ENCODE measurements at places on chromosomes 4 and X. TPM values are rescaled to one million over a fixed set of nuclear protein-coding genes. Genes with fewer than 3 reads are reported as not detected.

The XK gene
- total RNA-seq, result 0.22 TPM

The IL1RAPL2 gene
- total RNA-seq, result not detected

The FMR1NB gene
- not detected for total RNA-seq

DNA sequence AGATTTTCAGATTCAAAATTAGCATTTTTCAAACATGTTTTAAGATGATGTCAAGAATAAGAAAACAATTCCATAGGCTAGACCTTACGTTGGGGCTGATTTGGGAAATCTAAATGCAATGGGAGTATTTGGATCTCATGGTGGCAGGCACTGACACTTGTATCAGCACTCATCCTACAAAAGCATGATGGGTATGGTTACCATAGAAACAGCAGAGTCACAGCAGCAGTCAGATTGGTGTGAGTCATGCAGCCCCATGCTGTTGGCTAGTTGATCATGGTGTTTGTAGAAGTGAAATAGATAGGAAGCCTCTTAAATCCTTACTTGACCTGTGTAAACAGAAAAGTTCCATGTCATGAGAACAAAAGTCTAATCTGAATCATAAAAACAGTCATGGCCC is 1637.3 kb upstream of the PABPC4L start:
- no peak for DNase-seq

GRCh38 chr4:76634220-76634619 is 199.2 kb downstream of the SHROOM3 start:
- no peak for DNase-seq

DNA sequence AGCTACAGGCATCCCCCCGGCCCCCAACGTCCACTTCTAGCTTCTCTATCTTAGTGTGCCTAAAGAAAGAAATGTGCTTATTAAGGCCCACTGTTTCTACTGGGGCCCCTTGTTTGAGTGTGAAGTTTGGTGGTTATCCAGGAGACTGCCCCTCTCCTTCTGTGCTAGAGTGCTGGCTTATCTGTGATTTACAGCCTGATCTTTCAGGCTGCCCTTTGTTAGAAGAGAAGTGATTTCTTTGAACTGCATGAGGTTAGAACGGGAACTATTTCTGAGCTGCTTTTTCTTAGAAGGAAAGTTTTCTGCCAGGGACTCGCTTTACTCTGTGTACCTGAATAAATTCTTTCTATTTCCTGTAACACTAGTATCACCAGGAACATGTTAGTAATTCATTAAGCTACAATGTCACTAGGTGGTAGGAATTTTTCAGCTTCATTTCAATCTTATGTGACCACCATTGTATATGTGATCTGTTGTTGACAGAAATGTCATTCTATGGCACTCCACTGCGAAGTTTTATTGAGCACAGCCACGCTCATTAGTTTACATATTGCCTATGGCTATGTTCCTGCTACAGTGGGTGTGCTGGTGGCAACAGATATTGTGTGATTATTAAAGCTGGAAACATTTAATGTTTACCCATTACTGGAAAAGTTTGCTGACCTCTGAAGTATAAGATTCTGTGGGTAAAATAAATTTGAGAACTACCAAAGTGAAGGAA is 193.8 kb upstream of the CXorf51B start:
- DNase-seq, result no peak

DNA sequence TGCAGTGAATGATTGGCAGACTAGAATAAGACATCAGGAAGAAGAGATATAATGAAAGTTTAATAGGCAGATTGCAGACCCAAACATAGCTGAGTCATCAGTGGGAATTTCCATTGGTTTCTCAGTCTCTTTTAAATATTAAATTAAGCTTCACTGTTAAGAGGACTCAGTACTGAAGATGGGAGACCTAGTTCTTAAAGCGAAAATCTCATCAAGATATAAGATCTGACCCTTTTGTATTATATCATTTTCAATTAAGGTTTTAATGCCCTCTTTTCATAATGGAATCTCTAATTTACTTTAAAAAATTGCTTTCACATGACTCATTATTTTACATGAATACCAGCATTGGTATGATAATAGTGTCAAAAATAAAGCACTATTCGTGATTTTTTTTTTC is 168.9 kb upstream of the ATOH1 start:
- DNase-seq, result no peak

DNA sequence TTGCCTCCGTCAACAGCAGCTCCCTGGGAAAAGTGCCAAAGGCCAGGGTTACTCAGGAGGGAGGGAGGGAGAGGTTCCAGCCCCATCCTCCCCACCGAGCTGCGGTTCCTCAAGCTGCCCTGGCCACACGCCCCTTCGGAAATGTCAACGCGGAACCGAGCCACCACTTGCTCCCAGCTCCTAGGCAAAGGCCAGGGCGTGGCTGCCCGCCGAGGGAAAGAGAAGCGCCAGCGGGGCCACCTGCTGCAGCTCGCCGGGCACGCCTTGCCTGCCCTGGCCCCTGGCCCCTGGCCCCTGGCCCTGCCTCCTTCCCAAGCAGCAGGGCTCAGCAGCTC is 15.3 kb downstream of the SLC6A8 start:
- DNase-seq, result no peak

DNA sequence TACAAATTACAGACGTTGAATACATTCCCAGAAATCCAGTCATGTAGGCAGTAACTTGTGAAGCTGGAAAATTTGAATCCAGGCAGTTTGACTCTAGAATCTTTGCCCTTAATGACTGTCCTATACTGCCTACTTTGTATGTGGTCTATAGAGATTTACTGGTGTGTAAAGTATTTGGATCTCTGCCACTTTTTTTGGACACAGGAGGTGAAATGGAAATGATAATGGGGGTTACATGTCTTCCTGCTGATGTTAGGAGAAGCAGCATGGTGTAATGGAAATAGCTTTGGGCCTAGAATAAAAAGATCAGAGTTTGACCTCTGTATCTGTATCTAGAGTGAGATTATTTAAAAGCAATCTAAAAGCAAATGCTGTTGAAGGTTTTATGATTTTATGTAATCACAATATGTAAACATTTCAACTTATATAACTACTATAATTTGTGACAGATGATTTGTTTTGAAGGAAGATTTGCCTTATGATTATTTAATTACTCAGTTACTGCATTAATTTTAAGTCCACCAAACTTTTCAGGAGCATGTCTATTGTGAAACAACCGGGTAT is 3.3 kb downstream of the COL4A5 start:
- no peak for DNase-seq

The GIMD1 gene
- not detected for total RNA-seq

The PCDH18 gene
- total RNA-seq, result not detected

GRCh38 chr4:26766141-26766540 is 94.5 kb upstream of the STIM2 start:
- DNase-seq, result no peak

DNA sequence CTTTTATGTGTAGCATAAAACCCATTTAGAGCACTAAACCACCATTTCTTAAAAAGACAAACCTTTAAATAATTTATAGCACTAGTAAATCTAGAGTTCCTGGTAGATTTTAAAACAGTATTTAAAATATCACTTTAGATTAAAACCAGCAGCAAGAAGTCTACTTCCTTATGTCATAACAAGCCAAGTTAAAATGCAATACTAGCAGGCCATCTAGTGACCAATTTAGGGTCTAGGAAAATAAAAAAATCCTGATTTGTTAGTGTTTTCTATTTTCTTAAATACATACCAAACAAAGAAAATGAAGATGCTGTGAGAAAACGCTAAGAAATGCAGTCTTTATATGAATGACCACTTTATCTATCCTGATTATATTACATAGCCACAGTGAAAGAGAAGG is 53.9 kb downstream of the PAPSS1 start:
- DNase-seq, result no peak

GRCh38 chr4:140286456-140286855 is 87.0 kb upstream of the SCOC start:
- no peak for DNase-seq

GRCh38 chr4:45410701-45411210 is 684.4 kb upstream of the GNPDA2 start:
- DNase-seq, result no peak

GRCh38 chr4:139528377-139529005 is 27.5 kb downstream of the SETD7 start:
- DNase-seq, result no peak

The DUX4 gene
- not detected for total RNA-seq

DNA sequence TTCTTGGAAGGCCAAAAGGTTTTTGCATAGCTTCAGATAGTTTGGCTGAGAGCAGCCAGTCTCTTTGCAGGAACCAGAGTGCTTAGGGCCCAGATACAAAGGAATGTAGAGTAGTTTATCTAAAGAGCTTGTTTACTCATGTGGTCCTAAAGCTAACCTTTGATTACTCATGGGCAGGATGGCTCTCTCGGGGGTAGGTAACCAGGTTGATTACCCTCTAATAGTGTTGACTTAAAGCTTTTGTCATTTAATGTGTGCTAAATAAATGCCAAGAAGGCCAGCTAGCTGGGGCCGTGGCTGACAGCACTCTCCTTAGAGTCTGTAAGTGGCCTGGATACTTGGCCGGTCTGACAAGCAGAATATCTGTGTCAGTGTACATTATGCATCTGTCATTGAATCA is 69.7 kb upstream of the MAGEB16 start:
- DNase-seq, result no peak

The ANK2 gene
- 0.80 TPM for total RNA-seq

DNA sequence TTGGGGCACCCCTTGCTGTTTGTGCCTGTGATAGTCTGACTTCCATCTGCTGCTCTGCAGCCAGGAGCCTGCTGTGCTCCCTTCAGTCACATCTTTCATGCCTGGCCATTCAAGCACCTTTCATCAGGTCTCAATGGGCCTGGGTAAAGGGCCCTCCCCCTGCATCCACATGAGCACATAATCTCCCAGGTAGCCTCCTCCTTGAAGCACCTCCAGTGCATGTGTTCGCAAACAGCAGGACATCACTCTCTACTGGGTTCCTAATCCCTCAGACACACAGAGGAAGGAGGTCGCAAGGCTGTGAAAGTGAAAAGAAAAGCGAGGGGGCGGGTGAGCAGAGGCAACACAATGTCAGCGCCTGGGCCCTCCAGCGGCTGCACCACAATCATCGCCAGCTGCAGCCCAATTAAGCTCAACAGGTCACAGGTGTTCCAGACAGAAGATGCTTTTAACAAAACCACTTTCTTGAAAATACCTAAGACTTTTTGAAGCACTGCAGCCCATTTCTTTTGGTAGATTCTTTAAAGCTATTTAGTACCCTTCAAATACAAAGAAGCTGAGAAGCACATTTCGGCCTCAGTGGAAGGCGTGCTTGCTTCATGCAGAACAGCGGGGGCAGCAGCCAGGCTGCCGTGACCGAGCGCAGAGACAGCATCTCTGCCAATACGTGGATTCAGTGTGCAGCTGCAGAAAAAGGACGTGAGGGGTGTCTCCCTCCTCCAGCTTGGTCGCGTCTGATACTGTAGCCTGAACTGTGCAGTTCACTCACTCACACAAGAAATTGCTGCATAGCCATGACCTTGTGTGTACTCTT is 92.2 kb upstream of the SPRY1 start:
- no peak for DNase-seq

- no peak for DNase-seq
Observed at GRCh38 chrX:71438750-71439149, 72.6 kb downstream of the TAF1 start.

GRCh38 chr4:132866616-132867015 is 282.5 kb upstream of the PCDH10 start:
- DNase-seq, result no peak

The XG gene
- total RNA-seq, result not detected

DNA sequence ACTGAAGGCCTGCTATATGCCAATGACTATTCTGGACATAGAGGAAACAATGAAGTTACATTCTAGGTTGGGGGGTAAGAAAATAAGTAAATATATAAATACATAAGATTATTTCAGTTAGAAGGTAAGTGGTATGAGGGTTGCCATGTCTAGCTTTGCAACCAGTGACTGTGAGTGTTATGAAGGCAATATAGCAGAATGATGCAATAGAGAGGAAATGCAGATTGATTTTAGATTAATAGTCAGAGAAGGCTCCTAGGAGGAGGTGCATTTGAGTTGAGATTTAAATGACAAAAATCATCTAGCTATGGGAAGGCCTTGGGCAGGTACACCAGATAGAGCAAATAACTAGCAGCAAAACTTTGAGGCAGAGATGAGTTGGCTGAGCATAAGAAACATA is 243.2 kb downstream of the FBXO8 start:
- no peak for DNase-seq

The PTCHD1 gene
- not detected for total RNA-seq

GRCh38 chr4:73468170-73468569 is 13.4 kb upstream of the AFM start:
- no peak for DNase-seq

DNA sequence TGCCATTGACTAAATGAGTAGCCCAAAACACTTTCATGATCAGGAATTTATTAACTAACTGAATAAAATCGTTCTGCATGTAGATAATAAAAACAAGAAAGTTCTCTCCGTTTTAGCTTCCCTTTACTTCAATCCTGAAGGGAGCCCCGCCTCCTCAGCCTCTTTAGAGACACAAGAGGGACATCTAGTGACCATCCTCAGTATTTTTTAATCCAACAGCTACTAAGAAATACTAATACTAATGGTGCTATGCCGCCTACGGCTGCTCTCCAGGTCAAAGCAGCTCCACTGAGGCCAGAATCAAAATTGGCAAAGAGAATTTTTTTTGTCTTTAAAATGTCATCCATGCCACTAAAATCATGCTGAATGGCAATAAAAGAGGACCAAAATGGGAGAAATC is 3.2 kb upstream of the PCDH19 start:
- DNase-seq, result no peak

Data from CD8-positive, alpha-beta memory T cell (primary cell).